Myocyte (in vitro differentiated cells): ENCODE measurements at places on chromosomes 3 and 15. TPM values are rescaled to one million over a fixed set of nuclear protein-coding genes. Genes with fewer than 3 reads are reported as not detected.

The SLC12A6 gene
- total RNA-seq, result 17.9 and 18.3 TPM in 2 replicates

The DHFR2 gene
- 3.3 and 3.9 TPM in 2 replicates for total RNA-seq

The WDR93 gene
- total RNA-seq, result not detected in 2 replicates

The HESX1 gene
- 0.59 and 0.73 TPM in 2 replicates for total RNA-seq

The CCR8 gene
- not detected in 2 replicates for total RNA-seq

The SI gene
- not detected in 2 replicates for total RNA-seq

The NR1I2 gene
- 0.83 TPM in 1 of 2 replicates, not detected in the other for total RNA-seq

The FSTL1 gene
- 157 and 193 TPM in 2 replicates for total RNA-seq

The ITIH1 gene
- total RNA-seq, result not detected in 2 replicates

The DNAJA4 gene
- total RNA-seq, result 9.8 and 11.6 TPM in 2 replicates
